ENCODE measurements at places on chromosomes 1 and 21. TPM values are rescaled to one million over a fixed set of nuclear protein-coding genes. Genes with fewer than 3 reads are reported as not detected.

TAS1R1 gene
- total RNA-seq = not detected

LRRC38 gene
- not detected for total RNA-seq

GSTM1 gene
- not detected for total RNA-seq

RXFP4 gene
- total RNA-seq = not detected

YBEY gene
- total RNA-seq = 26.7 TPM

C1QB gene
- total RNA-seq = not detected

PROX1 gene
- total RNA-seq = not detected

CD52 gene
- not detected for total RNA-seq

NEK7 gene
- 21.3 TPM for total RNA-seq

DMRTA2 gene
- 0.13 TPM for total RNA-seq

ERICH3 gene
- total RNA-seq = not detected

RCC1 gene
- 86.1 TPM for total RNA-seq

CYP4B1 gene
- total RNA-seq = not detected

APCS gene
- total RNA-seq = not detected
